ENCODE measurements at places on chromosomes 5 and 9. TPM values are rescaled to one million over a fixed set of nuclear protein-coding genes. Genes with fewer than 3 reads are reported as not detected.

- H3K27me3 ChIP-seq: no peaks in the 10 kb centered on the region
- H3K4me3 ChIP-seq: no peak overlapping the region
- H3K4me1 ChIP-seq: no peaks in the 10 kb centered on the region
These were observed 23.1 kb upstream of the PLPP6 start for GRCh38 chr9:4638968-4639367.

- H3K4me1 ChIP-seq: no peaks in the 10 kb centered on the region
- H3K27me3 ChIP-seq: no peaks in the 10 kb centered on the region
- no peak overlapping the region for H3K27ac ChIP-seq
- H3K36me3 ChIP-seq: no peaks in the 10 kb centered on the region
These were observed 167.6 kb upstream of the FSTL4 start for GRCh38 chr5:133779828-133780475.

DNA sequence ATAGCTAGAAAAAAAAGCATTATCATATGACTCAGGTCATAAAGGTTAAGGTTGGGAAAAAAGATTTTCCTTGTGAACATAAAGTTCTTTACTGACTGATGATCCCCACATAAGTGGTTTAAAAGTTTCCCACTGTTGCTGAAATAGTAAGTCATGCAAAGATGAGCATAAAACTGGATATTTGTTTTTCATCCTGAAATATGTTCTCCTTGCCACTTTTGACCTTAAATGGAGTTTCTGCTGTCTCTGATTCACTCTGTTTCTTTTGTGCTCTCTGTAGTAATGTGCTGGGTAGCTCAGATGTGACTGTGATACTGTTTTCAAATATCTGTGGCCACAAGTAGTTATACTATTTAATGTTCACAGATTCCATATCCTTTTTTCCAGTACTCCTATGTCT is 162.5 kb upstream of the GAS1 start:
- no peaks in the 10 kb centered on the region for H3K4me1 ChIP-seq
- H3K27ac ChIP-seq: no peak overlapping the region
- H3K36me3 ChIP-seq: no peaks in the 10 kb centered on the region
- DNase-seq: no peak
- H3K4me3 ChIP-seq: no peak overlapping the region

- no peak for DNase-seq
- no peaks in the 10 kb centered on the region for H3K36me3 ChIP-seq
- no peak overlapping the region for H3K4me3 ChIP-seq
- no peaks in the 10 kb centered on the region for H3K27me3 ChIP-seq
These were observed 24.0 kb upstream of the ANKRD31 start for GRCh38 chr5:75260708-75261107.

The MYOZ3 gene
- 0.92 TPM for total RNA-seq

GRCh38 chr9:111559000-111559610 is 34.1 kb downstream of the ZNF483 start:
- no peak overlapping the region for H3K4me3 ChIP-seq
- H3K27ac ChIP-seq: no peak overlapping the region
- no peak for DNase-seq
- H3K27me3 ChIP-seq: no peaks in the 10 kb centered on the region
- H3K36me3 ChIP-seq: peaks cover 21% of the 10 kb centered on the region
- H3K4me1 ChIP-seq: no peaks in the 10 kb centered on the region

DNA sequence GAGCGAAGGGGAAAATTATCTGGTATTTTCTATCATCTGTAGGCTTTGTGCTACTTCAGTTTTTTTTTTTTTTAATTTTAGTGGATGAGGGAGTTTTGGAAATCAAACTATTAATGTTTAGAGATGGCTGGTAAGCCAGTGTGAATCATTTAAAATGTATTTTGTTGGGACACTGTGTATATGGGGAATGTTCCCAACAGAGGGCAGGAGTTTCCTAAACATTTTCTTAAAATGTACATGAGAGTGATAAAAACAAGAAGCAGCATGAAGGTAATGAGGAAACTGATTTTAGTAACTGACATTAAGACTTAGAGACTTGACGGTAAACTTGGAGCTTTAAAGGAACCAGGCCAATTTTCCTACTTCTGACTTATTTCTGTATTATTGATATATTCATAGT is 68.2 kb upstream of the ITGA2 start:
- H3K27ac ChIP-seq: no peak overlapping the region
- no peak overlapping the region for H3K4me3 ChIP-seq
- H3K36me3 ChIP-seq: peaks cover 41% of the 10 kb centered on the region
- DNase-seq: no peak
- H3K4me1 ChIP-seq: no peaks in the 10 kb centered on the region

- H3K27me3 ChIP-seq: no peaks in the 10 kb centered on the region
- no peak for DNase-seq
- H3K27ac ChIP-seq: no peak overlapping the region
- no peaks in the 10 kb centered on the region for H3K36me3 ChIP-seq
- no peaks in the 10 kb centered on the region for H3K4me1 ChIP-seq
These were observed 93.6 kb upstream of the MTAP start for GRCh38 chr9:21708856-21709255.

- H3K4me1 ChIP-seq: no peaks in the 10 kb centered on the region
- H3K27me3 ChIP-seq: peaks cover 14% of the 10 kb centered on the region
- DNase-seq: no peak
- no peak overlapping the region for H3K27ac ChIP-seq
These were observed 169.8 kb upstream of the PPP1R26 start for GRCh38 chr9:135309763-135310125.

- H3K4me1 ChIP-seq: no peaks in the 10 kb centered on the region
- H3K4me3 ChIP-seq: no peak overlapping the region
- no peaks in the 10 kb centered on the region for H3K27me3 ChIP-seq
- no peaks in the 10 kb centered on the region for H3K36me3 ChIP-seq
- no peak for DNase-seq
- H3K27ac ChIP-seq: no peak overlapping the region
These were observed 23.0 kb downstream of the CDH10 start for GRCh38 chr5:24621792-24622191.

The ALG2 gene
- total RNA-seq: 35.4 TPM

The ADRA1B gene
- 3.8 TPM for total RNA-seq

- H3K27me3 ChIP-seq: no peaks in the 10 kb centered on the region
- H3K4me1 ChIP-seq: no peaks in the 10 kb centered on the region
- no peak overlapping the region for H3K4me3 ChIP-seq
These were observed 33.4 kb upstream of the AGXT2 start for GRCh38 chr5:35081134-35081533.

DNA sequence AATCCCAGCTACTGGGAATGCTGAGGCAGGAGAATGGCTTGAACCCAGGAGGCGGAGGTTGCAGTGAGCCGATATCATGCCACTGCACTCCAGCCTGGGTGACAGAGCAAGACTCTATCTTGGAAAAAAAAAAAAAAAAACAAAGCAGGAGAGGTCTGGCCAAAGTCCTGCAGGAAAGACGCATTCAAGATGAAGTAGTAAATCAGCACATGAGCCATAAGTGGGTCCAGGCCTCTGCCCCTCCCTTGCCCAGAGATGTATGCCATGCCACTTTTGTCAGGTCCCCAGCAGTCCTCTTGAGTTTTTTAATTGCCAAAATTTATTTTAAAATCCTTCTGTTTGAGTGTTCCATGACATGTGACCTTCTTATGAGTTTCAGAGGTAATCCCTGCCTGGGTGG is 8.5 kb upstream of the PHF19 start:
- no peak overlapping the region for H3K27ac ChIP-seq
- DNase-seq: no peak
- no peaks in the 10 kb centered on the region for H3K27me3 ChIP-seq
- H3K4me1 ChIP-seq: peaks cover 17% of the 10 kb centered on the region
- H3K36me3 ChIP-seq: no peaks in the 10 kb centered on the region
- H3K4me3 ChIP-seq: no peak overlapping the region

GRCh38 chr5:35813521-35813920 is 43.2 kb upstream of the IL7R start:
- no peak overlapping the region for H3K4me3 ChIP-seq
- no peak for DNase-seq

DNA sequence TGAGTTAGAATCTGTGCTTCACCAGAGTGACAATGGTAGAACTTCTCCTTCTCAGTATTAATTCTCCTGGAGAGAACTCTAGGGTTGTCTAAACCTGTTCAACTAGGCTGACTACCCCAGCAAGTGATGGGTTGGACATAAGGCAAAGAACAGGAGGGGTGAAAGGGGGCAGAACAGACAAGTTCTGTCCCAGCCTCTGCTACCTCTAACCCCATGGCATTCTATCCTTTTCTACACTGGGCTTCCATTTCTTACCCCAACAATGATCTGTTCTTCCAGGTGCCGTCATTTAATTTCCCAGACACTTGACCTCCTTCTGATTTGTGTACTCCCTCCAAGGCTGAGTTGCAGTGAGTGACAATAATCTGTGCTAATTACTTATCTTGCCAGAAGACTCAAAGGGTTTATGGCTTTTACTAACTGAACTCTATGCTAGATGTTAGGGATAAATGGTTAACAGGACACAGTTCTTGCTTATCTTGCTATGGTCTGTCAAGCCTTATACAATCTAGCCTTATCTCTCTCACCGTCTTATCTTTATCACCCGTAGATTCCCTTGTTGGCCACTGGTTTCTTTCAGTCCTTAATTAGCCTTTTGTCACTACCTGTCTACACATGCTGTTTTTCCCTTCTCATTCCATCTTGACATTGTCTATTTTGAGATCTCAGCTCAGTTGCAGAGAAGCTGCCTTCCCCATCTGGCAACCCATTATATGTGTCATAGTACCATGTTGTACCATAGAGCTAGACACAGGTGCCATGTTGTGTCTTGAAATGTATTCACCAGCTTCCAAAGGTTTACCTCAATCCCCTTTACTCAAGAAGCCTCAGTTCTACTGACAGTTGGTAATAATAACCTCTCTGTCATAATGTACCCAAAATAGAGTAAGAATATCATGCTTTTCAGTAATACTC is 10.0 kb upstream of the MATR3 start:
- no peaks in the 10 kb centered on the region for H3K27me3 ChIP-seq
- no peaks in the 10 kb centered on the region for H3K4me1 ChIP-seq
- no peak overlapping the region for H3K27ac ChIP-seq
- DNase-seq: no peak
- no peak overlapping the region for H3K4me3 ChIP-seq

The ECSCR gene
- 48.8 TPM for total RNA-seq

- no peak for DNase-seq
- no peak overlapping the region for H3K4me3 ChIP-seq
These were observed 225.0 kb downstream of the FANCC start for GRCh38 chr9:95092262-95093072.

The CHSY3 gene
- total RNA-seq: 4.7 TPM

DNA sequence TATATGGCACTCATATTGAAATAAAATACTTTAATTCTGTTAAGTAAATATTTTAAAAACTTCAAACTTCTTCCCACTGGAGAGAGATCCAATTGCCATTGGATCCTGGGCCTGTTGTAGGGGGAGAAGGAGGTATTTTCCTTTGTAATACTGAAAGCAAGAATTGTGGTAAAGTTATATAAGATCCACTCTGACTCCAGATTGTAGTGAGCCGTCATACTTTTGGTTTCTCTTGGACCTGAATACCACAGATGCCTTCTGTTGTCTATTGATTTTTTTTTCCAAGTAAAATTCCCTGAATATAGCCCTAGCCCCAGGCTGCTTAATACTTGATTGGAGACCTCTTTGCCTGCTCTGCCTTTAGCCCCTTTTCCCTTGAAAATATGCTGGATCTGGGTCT is 86.9 kb downstream of the ATG10 start:
- no peak overlapping the region for H3K27ac ChIP-seq
- H3K4me1 ChIP-seq: no peaks in the 10 kb centered on the region
- H3K36me3 ChIP-seq: no peaks in the 10 kb centered on the region
- no peak for DNase-seq
- H3K4me3 ChIP-seq: no peak overlapping the region
- no peaks in the 10 kb centered on the region for H3K27me3 ChIP-seq

DNA sequence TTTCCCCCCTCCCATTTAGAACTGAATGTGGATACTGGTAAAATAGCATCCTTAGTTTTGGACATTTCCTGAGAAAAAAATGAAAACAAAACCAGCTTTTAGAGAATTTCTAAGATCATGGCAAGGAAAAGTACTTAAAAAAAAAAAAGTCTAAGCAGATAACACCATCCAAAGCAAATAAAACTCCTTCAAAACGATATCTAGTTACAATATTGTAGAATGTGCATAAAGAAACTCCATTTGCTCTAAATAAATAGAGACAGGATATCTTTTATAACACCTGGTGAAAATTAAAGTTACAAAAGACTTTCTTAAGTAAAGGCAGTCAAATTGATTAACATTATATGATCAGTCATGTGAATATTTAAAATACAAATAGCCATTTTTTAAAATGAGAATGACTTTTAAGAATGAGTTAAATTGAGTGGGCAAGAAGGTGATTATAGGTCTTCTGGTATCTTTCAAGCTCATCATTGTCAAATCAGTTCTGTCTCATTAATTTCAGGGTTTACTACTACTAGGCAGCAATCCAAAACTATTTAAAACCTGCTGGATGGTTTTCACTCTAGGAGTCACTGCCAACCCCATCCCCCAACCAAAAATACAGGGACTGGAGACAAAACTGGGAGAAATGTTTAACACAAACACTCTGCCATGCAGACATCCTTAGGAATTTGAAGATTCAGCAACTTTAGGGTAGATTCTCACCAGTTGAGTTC is 382.6 kb downstream of the ADGRV1 start:
- no peaks in the 10 kb centered on the region for H3K4me1 ChIP-seq
- no peak overlapping the region for H3K4me3 ChIP-seq
- H3K27me3 ChIP-seq: no peaks in the 10 kb centered on the region

GRCh38 chr9:115466756-115467155 is 348.8 kb upstream of the TNC start:
- H3K4me1 ChIP-seq: no peaks in the 10 kb centered on the region
- no peaks in the 10 kb centered on the region for H3K27me3 ChIP-seq
- H3K27ac ChIP-seq: peak overlapping the region; percentile 26

GRCh38 chr9:128903871-128904620 is 16.7 kb upstream of the PHYHD1 start:
- H3K27ac ChIP-seq: peak overlapping the region; percentile 24
- no peak for DNase-seq
- no peaks in the 10 kb centered on the region for H3K27me3 ChIP-seq

GRCh38 chr9:133238272-133238850 is 29.3 kb upstream of the OBP2B start:
- H3K4me1 ChIP-seq: peaks cover 22% of the 10 kb centered on the region
- peak overlapping the region; percentile 53 for H3K4me3 ChIP-seq

DNA sequence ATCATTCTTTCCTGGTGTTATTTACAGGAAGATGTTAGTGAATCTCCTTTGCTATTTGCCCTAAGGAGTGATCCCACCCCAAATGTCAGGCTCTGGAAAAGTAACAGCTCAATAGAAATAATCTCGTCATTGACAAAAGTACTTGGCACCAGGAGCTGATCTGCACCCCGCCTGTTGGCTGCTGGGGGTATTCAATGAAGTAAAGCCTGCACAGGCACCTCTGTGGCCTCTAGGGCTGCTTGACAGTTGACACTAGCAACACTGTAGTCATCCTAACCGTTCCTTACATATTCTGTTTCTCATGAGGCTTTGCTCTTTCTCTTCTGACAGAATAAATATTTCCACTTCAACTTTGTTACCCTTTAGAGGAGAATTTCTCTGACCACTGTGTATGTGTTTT is 103.4 kb downstream of the DOCK2 start:
- H3K4me3 ChIP-seq: no peak overlapping the region
- H3K27ac ChIP-seq: no peak overlapping the region
- no peaks in the 10 kb centered on the region for H3K27me3 ChIP-seq
- no peaks in the 10 kb centered on the region for H3K4me1 ChIP-seq
- no peak for DNase-seq
